ENCODE measurements at places on chromosomes 7 and 10. TPM values are rescaled to one million over a fixed set of nuclear protein-coding genes. Genes with fewer than 3 reads are reported as not detected.

CALML5 gene
- total RNA-seq, result not detected

TPK1 gene
- 3.3 TPM for total RNA-seq

CTAGE4 gene
- total RNA-seq, result not detected

CRYGN gene
- total RNA-seq, result not detected

STEAP1 gene
- total RNA-seq, result 13.6 TPM
